ENCODE measurements at places on chromosomes 16 and 17. TPM values are rescaled to one million over a fixed set of nuclear protein-coding genes. Genes with fewer than 3 reads are reported as not detected.
A peak's percentile ranks its signal among the peaks of the same experiment; 100 is the strongest.

MYL4 gene
- total RNA-seq = not detected

CCL22 gene
- not detected for total RNA-seq

- no peak for DNase-seq
Observed at GRCh38 chr16:27723711-27724481, 174.0 kb downstream of the KATNIP start.

GRCh38 chr17:77840513-77841165 lies 117.9 kb upstream of the TNRC6C start:
- DNase-seq = peak; percentile 47

GRCh38 chr16:77037696-77038347 lies 153.2 kb upstream of the MON1B start:
- no peak for DNase-seq

GRCh38 chr17:75404223-75404730 lies 1.2 kb downstream of the GRB2 start:
- peak; percentile 83 for DNase-seq

GRCh38 chr16:57838161-57838560 lies 35.9 kb upstream of the KIFC3 start:
- no peak for DNase-seq

- DNase-seq = no peak
Observed at GRCh38 chr16:1960665-1961630, 1.6 kb downstream of the NDUFB10 start.

- no peak for DNase-seq
Observed at GRCh38 chr16:31480851-31481536, 1.9 kb upstream of the SLC5A2 start.

- DNase-seq = peak; percentile 28
Observed at GRCh38 chr17:66807182-66807581, 27.7 kb upstream of the CACNG5 start.

DNA sequence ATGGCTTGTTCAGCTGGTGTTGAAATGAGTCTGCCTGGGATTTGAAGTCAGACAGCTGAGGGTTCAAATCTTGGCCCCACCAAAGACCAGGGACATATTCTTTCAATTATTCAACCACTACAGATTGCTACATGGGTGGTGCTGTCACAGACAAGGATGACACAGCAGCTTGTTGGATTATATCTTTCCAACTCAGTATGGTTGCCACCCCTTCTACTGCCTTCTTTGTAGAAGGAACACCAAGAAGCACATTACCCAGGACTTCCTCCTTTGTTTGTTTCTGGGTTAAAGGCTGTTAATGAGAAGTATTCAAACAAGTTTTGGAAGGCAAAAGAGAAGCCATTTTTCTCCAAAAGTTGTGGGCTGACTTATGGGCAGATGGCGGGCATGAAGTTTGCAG lies 78.6 kb downstream of the COPRS start:
- no peak for DNase-seq
